T-cell (primary cell): ENCODE measurements at places on chromosomes 5 and 9.
A peak's percentile ranks its signal among the peaks of the same experiment; 100 is the strongest.

GRCh38 chr5:76811214-76811613, 7.6 kb upstream of the F2RL1 start:
- DNase-seq = no peak

DNA sequence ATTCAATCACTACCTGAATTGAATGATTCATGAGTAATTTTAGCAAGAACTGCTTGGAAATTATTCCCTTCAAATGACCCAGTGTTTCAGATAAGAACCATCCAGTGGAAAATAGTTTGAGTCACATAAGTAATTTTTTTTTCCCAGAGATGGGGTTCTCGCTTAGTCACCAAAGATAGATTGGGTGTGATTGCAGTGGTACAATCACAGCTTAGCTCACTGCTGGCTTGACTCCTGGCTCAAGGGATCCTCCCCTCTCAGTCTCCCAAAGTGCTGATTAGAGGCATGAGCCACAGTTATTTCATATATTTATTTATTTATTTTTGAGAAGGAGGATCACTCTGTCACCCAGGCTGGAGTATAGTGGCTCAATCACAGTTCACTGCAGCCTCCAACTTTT, 574.5 kb upstream of the ARRDC3 start:
- no peak for DNase-seq

DNA sequence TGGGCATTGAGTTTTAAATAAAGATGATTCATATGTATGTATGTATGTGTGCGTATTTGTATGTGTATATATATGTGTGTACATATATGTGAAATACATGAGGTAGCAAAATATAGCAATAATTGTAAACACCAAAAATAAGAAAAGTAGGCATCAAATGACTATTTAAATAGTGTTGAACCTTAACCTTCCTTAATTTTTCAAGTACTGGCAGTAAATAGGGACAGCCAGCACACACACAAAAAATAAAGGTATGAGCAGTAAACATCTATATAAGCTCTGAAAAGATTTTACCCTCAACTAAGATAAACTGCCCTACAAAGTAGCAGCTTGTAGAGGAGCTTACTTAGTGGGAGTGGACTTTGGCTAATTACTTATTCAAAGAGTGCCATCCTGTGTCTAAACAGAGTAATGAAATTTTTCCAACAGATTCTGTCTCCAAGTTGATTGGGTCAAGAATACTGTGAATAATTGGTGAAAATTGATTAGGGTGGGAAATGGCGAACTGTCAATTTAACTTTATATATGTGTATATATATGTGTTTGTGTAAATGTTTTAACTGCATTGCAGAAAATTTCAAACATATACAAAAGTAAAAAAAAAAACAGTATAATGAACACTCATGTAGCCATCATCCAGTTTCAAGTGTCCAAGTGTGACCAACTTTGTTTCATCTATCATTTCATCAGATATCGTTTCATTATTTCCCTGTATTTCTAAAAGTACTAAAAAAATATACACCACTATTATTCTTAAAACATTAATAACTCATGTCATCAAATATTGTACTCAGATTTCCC, 2.0 kb upstream of the ADAMTS6 start:
- DNase-seq = no peak

GRCh38 chr5:103847060-103847459, 284.5 kb upstream of the NUDT12 start:
- DNase-seq = no peak

- peak; percentile 40 for DNase-seq
Observed at GRCh38 chr5:159156426-159157238, 52.7 kb downstream of the RNF145 start.

- no peak for DNase-seq
Observed at GRCh38 chr5:111582993-111583601, 70.8 kb upstream of the STARD4 start.

DNA sequence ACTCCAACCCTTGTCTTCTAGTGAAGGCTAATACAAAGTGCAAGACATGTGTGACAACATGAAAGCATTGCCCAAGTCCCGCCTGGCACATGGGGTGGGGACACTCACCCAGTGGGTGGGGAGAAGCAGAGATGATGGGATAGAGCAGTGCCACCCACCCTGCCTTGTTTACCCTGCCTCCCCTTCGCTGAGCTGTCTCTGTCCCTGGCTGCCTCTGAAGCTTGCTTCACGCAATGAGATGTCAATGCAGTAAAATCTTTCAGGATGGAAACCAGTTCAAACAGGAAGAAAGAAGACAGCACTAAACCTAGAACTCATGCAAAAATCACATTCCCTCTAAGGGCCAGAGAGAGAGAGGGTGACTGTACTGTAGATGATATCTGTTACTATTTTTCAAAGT, 148.0 kb downstream of the INSYN2B start:
- DNase-seq = no peak

GRCh38 chr5:156460471-156460870, 133.5 kb downstream of the SGCD start:
- DNase-seq = no peak

- DNase-seq = no peak
Observed at GRCh38 chr5:137022043-137022442, 477.1 kb downstream of the SPOCK1 start.

DNA sequence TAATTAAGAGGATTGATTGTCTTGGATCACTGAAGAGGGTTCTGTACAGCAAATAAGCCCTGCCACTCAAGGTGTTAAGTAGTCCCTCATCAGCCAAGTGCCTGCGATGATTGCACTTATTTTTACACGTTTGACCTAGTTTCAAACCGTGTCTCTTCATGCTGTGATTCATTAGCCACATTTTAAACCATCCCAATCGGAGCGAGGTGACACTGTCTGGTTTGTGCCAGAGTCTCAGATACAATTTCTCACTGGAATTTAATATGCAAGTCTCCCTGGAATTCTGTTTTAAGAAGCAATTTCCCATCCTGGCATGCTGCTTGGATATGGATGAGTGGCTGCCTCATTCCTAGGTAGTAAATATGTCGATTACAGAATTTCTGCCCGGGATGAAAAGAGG, 1.6 kb downstream of the INSYN2B start:
- no peak for DNase-seq

DNA sequence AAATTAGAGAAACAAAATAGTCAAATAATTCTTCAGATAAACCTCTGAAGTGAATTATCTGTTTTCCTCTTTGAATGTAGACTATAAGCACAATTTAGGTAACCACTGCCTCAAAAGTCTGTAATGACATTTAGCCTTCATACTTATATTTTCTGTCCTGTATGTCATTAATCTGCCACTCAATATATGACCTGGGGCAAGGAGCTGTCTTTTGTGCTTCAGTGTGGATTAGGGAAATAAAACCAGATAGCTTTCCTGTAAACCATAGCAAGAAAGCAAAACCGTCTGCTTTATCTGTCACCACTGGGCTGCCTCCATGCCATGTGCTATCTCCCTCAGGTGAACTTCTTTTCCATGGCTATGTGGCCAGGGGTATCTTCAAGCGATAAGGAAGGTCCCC, 606.6 kb upstream of the C9orf72 start:
- no peak for DNase-seq

- no peak for DNase-seq
Observed at GRCh38 chr9:107734256-107735013, 244.9 kb upstream of the KLF4 start.

DNA sequence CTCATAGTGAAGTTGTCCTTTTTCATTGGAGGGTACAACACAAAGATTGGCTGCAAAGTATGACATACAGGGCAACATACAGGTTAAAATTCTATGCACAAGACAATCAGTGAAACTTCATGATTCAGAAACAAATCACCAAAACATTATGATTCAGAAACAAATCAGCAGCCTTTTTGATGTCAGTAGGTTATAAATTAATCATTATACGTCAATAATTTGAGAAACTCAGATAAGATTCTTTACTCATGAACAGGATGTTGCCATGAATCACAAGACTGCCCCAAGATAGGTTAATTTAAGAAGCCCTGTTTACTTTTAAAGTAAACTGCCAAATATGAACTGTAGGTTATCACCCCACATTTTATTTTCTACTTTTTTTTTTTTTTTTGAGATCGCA, 62.2 kb upstream of the IL33 start:
- no peak for DNase-seq

- DNase-seq = no peak
Observed at GRCh38 chr5:132420706-132421272, 51.3 kb downstream of the SLC22A5 start.

DNA sequence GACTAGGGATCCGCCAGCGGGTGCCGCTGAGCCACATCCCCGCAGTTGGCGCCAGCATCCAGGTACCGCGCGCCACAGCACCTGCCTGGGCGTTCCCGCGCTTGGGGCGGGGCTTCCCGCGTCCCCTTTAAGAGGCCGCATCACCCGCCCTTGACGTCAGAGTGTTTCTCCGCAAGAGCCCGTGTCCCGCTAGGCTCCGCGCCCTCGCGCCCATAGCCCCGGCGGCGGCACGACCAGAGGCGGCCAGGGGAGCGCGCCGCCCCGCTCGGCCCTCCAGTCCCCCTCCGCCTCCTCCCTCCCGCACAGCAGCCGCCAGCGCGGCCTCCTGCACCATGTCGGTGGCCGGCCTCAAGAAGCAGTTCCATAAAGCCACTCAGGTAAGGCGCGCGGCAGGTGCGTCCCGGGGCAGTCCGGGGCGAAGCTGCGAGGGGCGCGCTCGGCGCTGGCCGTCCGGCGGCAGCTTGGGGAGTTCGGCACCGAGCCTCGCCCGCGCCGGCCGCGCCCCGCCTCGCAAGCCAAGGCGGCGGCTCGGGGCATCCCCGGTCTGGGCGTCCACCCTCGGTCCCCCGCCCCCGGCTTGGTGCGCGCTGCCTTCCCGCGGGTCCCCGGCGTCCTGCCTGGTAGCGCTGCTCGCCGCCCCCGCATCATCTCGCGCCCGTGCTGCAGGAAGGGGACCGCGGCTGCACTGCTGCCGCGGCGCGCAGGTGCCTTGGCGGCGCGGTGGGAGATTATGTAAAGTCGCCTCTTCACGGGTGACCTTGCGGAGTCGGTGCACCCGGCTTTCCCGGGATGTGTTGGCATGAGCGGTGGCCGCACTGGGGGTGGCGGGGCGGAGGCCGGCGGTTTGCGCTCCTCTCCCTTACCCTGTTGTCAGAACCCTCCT, at the start of gene SH3GL2:
SH3GL2 (plus strand) TSS at position 156 of the 883 bp plus-strand sequence.
- DNase-seq = no peak

DNA sequence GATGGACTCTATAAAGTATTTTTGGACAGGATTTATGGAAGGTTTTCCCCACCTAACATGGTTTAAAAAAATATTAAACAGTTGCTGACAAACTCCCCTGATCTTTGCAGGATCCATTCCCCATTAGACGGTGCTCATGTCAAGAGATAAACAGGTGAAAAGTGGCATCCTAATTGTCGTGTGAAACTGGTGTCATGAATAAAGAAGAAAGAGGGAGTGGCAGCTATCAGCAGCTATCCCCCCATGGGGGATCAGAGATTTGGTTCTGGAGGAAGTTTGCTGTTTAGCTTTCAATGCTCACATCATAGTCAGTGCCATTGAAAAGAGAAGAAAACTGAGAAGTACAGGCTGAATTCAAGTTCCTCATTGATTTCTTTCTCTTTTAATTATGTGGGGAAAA, 329.3 kb upstream of the BRINP1 start:
- DNase-seq = no peak

GRCh38 chr5:27208051-27208450, 169.7 kb upstream of the CDH9 start:
- no peak for DNase-seq

DNA sequence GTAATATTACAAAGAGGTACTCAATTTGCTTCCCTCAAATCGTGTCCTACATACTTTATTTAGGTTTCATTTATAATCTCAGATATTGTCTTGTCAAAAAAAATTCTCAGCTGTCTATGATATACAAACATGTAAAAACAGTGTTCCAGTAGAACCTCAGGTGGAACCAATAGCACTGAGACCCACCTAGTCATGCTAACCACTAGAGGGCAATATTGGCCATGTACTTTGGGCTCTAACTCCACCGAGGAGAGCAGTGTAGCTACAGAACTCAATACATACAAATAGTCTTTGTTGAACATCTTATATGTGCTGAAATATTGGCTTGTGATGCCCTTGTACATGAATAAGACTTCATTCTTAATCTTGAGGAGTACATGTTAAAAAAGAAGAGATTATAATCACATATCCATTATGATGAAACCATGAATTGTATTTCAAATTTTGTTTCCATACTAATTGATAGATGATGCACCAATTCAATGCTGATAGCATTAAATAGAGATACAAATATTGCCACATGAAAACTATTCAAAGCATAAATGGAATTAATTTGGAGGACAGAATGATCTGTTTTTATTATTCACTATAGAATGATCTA, 71.2 kb upstream of the CNTLN start:
- no peak for DNase-seq

DNA sequence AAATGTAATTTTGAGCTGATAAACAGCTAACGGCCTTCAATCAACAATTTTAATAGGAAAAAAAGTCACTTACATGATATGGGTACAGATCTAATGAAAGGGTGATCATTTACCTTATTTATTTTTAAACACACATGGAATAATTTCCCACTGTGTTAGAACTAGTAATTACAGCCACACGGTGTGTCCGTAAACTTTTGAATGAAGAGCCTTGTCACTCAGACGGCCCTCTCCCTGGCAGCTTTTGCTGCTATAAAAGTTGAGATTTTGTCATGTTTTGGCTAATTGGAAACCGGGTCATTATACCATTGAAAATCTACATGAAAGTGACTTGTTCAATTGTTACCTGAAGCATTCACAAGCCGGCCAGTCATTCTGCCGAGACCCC, 15.7 kb downstream of the CFAP77 start:
- no peak for DNase-seq

DNA sequence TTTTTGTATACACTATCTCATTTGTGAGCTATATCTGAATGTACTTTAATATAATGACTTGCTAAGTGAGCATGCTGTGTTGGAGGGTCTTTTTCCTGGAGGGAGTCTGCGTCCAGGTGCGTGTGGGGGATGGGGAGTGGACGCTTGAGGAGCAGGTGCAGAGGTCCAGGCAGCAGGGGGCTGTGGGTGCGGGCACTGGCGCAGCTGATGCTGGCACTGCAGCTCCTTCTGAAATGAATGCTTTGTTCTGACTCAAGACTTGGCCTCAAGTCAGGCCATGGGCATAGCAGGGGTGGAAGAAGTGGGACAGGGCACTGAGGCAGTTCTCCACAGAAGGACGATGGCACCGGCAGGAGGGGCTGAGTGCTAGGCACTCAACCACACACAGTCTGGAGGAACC, 165.7 kb upstream of the IRX1 start:
- no peak for DNase-seq

GRCh38 chr9:13053504-13053903, 226.0 kb downstream of the MPDZ start:
- DNase-seq = no peak
